ENCODE measurements at places on chromosomes 2 and 18. TPM values are rescaled to one million over a fixed set of nuclear protein-coding genes. Genes with fewer than 3 reads are reported as not detected.

- peak; percentile 30 for DNase-seq
Measured at GRCh38 chr18:22098563-22098989, 70.8 kb upstream of the GATA6 start.

- no peak for DNase-seq
Measured at GRCh38 chr2:160310118-160310828, 110.2 kb upstream of the ITGB6 start.

GRCh38 chr2:47867205-47867604, 39.1 kb downstream of the FBXO11 start:
- peak; percentile 84 for DNase-seq

- no peak for DNase-seq
Measured at GRCh38 chr2:184316921-184317320, 281.4 kb upstream of the ZNF804A start.

DNA sequence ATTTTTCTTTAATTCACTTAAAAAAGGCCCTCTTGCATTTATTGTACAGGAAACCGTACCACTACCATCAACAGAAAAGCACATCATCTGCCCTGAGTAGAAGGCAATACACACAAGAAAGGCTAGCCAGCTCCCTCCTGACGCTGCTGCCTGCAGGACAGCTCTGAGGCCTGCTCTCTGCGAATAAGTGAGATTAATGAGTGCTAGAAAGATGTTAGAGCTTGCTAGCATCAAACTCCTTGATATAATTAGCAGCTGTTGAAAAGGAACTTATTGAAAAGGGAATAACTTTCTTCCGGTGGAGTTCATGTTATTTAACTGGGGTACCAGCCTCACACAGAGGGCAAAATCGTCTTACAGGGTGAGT, 56.1 kb downstream of the INHBB start:
- DNase-seq = no peak

- DNase-seq = peak; percentile 77
Measured at GRCh38 chr18:57839942-57840381, 36.8 kb upstream of the ATP8B1 start.

- DNase-seq = no peak
Measured at GRCh38 chr2:201536754-201537153, 85.2 kb downstream of the STRADB start.

DNA sequence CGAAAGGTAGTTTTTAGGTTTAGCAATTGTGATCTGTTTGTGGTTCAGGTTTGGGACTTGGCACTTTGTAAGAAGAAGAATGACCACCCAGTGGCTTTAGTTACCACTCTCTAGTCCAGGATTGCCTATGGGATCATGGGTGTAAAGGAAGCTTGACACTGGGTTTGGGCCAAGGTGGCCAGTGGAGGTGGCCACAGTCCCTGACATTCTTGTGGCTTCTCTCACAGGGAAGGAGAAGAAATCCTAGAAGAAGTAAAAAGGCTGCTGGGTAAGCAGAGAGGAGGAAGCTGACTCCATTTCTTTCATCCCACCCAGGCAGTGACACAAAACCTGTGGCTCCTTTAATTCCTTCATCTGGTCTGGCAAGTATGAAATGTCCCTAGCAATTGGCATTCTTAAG, 394.7 kb downstream of the CLIP4 start:
- DNase-seq = no peak

GRCh38 chr2:11288431-11288830, 56.0 kb downstream of the ROCK2 start:
- no peak for DNase-seq

- DNase-seq = peak; percentile 96
Measured at GRCh38 chr18:2515171-2515787, 56.0 kb downstream of the METTL4 start.

DNA sequence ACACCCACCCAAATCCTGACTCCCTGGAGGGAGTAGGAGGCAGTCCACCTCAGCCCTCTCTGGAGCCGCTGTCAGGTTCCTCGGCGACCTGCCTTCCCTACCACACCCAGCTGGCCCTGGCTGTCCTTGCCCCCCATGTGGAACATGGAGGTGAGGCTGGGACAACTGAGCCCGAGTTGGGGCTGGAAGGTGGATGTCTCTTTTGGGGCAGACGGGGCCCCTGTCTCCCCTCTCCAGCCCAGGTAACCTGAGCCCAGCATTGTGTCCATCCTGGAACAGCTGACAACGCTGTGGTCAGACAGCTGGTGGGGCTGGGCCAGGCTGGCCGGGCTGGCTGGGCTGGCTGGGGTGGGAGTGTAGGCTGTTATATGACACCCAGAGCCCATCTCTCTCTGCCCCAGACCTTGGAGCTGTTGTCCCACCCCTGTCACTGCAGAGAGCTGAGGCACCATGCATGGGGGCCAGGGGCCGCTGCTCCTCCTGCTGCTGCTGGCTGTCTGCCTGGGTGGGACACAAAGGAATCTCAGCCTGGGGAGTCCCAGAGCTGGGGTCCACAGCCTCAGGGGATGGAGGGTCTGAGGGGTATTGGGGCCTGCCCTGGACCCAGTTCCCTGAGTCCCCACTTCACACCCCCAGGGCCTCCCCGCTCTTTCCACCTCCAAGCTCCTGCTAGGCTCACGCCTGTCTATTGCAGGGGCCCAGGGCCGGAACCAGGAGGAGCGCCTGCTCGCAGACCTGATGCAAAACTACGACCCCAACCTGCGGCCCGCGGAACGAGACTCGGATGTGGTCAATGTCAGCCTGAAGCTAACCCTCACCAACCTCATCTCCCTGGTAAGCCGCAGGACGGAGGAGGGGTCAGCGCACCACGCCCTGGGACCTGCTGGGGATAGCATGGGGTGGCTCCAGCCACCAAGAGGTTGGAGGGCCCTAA, at the start of gene CHRNG:
Gene CHRNG (plus strand): TSS at position 395 of the 934 bp plus-strand sequence. CDS start 56 bp downstream, at position 451.
- no peak for DNase-seq

DNA sequence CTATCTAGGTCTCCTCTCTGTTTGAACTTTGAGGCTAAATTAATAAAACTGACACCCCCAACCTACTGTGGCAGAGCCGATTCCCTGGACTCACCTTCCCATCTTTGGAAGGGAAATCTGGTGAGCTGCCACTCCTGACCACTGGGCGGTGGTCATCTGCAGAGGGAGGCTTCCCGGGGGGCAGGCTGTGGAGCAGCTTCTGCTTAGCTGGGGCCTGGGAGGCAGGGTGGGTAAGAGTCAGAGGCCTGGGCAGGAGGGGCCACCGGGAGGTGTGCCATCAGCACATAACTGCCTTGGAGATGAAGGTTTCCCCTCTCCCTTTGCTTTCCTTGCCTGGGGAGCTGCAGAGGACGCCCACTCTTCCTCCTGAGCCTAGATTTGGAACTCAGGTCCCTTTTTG, 2.3 kb upstream of the NPPC start:
- DNase-seq = no peak

DNA sequence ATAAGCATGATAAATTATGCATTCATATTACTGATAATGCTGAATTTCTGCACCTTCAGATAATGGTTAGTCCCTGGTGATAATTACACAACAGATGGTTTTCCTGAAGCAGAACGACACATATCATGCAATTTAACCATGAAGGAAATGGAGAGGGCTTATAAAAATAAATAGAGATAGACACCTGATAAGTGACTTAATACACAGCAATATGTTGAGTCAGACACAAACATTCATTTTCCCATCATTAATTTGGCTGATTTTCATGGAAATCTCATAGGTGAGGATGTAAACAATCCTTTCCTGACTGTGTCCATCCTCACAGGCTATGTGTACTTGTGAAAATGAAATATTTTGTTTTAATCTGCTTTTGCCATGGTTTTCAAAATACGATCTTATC, 36.9 kb upstream of the DSEL start:
- peak; percentile 55 for DNase-seq

DNA sequence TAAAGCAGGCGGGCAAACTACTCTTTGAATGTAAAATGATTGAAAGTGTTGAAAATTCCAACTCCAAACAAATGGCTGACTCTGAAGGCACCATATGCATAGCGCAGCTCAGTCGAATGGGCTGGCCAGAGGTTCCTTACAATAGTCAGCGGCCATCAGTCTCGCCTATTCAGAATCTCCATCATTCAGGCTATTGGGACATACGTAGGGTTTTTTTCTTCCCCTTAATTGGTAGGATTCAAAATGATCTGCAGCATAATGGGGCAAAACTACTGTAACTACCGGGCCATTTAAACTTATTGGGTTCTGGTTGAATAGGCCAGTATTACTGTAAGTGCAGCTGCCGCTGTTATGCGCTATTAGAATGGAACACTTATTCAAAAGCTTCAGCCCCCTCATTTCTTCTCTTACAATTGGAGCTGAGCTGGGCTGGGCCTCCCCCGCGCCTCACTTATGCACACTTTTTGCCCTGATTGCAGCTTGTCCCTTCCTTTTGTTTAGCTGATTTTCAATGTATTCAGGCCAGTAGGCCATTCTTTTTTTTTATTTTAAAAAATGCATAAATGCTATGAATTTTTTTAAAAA, 40.4 kb downstream of the SLC9A4 start:
- DNase-seq = no peak

DNA sequence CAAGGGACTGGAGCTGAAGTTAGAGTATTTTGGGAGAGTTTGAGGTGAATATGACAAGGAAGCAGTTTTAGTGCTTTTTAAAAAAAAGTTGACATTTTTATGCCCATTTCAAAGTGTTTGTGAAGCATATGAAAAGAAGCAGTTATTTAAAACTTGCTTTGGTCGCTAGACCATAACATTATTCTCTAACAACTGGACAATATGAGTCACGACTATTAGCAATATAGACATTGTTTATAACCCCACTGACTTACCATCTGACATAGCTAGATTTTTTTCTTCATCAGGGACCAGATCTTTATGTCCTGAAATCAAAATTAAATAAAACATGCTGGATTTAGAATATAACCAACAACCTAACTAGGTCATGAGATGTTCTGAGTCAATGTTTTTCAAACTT, 22.6 kb upstream of the DYTN start:
- no peak for DNase-seq

GRCh38 chr2:60612033-60612432, 58.6 kb upstream of the BCL11A start:
- no peak for DNase-seq

- DNase-seq = peak; percentile 36
Measured at GRCh38 chr2:241224018-241224850, 35.8 kb downstream of the ANO7 start.

- no peak for DNase-seq
Measured at GRCh38 chr2:221451862-221452788, 120.0 kb downstream of the EPHA4 start.

DNA sequence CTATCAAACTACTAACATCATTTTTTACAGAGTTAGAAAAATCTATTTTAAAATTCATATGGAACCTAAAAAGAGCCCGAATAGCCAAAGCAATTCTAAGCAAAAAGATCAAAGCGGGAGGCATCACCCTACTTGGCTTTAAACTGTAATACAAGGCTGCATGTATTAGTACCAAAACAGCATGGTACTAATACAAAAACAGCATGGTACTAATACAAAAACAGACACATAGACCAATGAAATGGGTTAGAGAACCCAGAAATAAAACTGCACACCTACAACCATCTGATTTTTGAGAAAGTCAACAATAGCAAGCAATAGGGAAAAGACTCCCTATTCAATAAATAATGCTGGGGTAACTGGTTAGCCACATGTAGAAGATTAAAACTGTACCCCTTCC, 640.7 kb downstream of the IRS1 start:
- DNase-seq = no peak

DNA sequence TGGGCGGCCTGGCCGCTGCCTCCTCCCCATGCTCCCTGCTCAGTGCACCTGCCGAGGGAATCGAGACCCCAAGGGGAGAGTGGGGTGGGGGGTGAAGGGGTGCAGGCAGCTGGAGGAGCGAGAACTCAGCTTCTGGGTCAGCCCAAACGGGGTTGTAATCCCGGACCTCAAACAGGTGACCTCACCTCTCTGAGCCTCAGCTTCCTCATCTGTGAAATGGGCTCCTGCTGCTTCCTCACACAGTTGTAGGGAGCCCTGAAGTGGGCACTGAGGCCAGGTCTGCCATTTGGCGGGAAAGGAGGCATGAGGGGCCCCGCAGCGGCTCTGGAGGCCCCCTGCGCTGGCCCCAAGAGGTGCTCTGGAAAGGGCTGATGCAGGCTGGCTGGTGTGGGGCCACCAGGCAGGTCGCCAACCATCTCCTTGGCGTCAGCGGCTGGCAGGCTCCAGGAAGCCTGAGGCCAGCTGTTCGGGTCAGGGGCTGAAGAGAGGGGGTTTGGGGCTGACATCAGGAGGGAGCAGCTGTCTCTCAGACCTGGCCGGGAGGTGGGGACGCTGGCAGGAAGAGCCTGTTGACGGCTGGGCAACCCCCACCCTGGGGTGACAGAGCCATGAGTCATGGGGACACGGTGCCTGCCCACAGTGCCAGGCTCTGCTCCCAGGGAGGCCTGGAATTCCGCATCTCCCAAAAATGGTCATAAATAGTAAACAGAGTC, 4.9 kb downstream of the KLHL30 start:
- DNase-seq = no peak

DNA sequence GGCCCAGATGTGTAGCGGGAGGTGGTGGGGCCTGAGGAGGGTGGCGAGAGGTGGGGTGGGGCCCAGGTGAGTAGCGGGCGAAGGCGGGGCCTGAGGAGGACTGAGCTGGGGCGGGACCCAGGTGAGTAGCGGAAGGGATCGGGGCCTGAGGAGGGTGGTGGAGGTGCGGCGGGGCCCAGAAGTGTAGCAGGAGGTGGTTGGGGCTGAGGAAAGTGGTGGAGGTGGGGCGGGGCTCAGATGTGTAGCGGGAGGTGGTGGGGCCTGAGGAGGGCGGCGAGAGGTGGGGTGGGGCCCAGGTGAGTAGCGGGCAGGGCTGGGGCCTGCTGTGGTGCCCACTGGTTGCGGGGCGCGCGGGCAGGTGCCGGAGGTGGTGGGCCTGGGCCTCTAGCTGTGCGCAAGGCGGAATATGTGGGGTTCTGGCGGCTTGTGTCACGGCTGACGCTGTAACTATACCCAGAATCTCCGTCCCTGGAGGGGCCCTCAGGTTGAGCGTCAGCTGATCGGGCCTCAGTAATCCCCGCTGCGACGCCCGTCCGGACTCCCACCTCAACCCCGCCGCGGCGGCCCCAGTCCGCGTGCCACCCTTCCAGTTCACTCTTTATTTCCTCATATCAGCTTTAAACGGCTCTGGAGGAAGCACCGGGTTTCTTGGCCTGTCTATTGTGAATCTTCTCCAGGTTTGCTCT, 866 bp upstream of the SF3B6 start:
- DNase-seq = no peak

GRCh38 chr2:36451512-36451911, 95.9 kb downstream of the CRIM1 start:
- DNase-seq = peak; percentile 83

Gene SCN7A
- 0.36 TPM for total RNA-seq

Gene TEX51
- not detected for total RNA-seq

Gene ALLC
- not detected for total RNA-seq

Gene ARHGEF33
- 0.30 TPM for total RNA-seq

Gene KCNJ13
- not detected for total RNA-seq

Gene REG3A
- total RNA-seq = not detected

Gene CREG2
- 0.11 TPM for total RNA-seq

Gene TAF4B
- total RNA-seq = 3.0 TPM

Gene SEPTIN2
- total RNA-seq = 544 TPM

Gene C2orf81
- 2.1 TPM for total RNA-seq

Gene PRSS56
- total RNA-seq = not detected

Gene CTDSP1
- total RNA-seq = 41.8 TPM
